Right ventricle myocardium inferior (tissue), 1 donor: ENCODE measurements at places on chromosomes 4 and X.

- no peak for DNase-seq
These were observed 77.7 kb downstream of the PDK3 start for GRCh38 chrX:24542756-24543155.

GRCh38 chrX:129659861-129660260, 5.1 kb upstream of the APLN start:
- DNase-seq: no peak

DNA sequence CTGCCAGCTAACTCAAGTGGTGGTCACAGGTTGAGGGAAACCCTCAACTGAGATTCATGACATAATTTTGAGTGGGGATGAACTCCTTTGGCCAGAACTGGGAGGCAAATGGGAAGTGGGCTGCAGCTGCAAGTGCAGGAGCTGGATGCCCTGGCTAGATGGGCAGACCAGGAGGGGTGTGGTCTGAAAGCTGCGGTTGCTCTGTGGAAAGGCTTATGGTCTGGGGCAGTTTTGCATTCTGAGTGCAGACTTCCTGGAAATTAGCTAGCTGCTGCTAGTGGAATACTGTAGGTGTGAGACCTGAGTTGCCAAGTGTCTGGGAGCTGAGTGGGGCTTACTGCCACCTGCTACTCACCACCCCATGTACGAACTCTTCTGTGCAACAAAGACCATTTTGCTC, 52.1 kb upstream of the NAP1L2 start:
- peak; percentile 28 for DNase-seq

DNA sequence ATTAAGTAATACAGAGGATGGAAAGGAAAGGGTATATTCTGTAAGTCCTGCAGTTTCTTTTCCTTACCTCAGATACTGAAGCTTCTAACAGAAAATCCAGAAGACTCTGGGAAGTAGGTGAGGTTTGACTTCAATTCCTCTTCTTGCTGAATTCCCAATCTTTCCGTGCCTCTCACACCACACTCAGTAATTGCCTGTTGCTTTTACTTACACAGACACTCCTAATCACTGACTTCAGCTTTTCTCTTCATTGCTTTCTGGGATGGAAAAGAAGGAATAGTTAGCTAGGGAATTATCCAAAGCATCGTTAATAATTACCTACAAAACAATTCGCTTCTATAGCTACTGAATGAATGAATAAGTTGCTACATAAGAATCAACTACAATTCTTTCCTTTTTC, 163.6 kb downstream of the FBXO8 start:
- no peak for DNase-seq

DNA sequence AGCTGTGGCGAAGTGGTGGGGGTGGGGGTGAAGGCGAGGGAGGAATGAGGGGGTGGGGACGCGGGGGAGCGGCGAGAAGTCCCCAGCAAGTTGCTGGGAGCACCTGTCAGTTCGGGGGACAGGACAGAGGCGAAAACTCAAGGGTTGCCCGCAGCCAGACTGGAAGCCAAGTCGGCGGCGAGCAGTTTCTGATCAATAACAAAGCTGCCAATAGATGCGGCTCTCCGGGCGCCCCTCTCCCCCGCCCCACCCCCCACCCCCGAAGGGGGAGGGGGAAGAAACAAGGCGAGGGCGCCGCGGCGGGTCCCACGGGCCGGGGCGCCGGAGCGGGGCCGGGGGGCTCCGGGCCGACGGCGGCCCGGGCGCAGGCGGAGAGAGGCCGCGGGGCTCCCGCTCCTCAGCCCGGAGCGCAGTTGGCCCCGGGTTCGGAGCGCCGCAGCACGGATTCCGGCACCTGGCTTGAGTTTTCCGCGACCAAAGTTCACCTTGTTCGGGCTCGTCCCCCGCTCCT, 379 bp downstream of the PDGFC start:
- no peak for DNase-seq

DNA sequence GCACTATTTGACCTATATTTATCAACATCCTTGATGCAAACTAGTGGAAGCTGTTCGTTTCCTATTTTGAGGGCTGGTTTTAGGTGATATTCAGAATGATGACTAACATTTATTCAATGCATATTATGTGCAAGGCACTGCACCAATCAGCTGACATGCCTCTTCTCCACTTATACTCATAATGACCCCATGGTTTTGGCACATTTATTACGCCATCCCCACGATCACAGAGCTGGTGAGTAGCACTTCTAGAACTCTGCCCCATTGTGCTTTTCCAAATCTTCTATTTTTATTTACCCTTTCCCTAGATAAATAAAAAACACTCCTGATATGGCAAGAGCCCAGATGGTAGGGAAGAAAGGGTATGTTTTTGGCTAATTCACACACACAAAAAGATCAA, 13.1 kb downstream of the SCML1 start:
- DNase-seq: no peak

DNA sequence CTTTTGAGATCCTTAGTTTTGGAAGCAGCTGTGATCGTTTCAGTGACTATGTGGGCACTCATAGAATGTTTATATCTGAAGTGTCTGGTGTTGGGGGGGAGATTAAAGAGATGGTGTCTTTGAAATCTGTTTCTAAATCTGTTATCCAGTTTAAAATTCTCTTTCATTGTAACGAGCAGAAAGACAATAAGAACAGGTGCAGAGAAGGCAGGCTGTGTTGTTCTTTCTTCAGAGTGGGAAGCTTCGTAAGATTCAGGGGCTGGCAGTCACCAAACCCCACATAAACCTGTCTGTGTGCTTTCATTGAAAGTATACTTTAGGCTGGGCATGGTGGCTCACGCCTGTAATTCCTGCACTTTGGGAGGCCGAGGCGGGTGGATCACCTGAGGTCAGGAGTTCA, 16.3 kb upstream of the DHRSX start:
- no peak for DNase-seq

DNA sequence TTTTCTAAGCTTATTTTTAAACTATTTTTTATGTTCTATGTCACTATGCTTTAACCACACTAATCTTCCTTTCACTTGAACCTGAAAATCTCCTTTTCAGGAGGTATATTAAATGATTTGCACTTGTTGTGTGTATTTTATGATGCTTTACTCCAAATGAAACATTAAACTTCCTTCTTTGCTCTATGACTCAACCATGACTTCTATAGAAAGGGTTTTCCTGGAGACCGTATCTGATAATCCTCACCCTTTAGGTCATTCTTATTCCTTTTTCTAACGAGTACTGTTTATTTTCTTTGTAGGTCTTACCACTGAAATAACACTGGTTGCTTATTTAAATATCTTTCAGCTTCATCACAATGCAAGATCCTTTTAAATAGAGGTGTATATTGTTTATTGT, 1163.2 kb downstream of the PCDH18 start:
- no peak for DNase-seq

DNA sequence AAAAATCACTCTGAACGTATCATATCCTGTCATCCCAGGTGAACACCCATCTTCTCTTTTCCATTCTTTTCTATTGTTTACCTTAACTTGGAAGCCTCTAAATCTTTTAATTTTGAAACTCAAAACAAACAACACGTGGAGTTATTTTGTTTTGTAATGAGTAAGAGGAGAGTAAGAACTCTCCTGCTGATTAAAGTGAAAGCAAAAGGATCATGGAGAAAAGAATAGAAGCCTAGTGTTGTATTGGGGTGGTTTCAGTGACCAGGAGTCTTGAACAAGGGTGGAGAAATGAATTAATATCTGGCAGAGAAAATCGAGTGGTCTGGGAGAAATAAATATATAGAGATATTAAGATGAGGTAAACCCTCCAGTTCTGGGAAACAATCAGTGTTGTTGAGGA, 237.4 kb upstream of the UGT8 start:
- DNase-seq: no peak

- no peak for DNase-seq
These were observed 195.0 kb upstream of the S100G start for GRCh38 chrX:16454926-16455325.

DNA sequence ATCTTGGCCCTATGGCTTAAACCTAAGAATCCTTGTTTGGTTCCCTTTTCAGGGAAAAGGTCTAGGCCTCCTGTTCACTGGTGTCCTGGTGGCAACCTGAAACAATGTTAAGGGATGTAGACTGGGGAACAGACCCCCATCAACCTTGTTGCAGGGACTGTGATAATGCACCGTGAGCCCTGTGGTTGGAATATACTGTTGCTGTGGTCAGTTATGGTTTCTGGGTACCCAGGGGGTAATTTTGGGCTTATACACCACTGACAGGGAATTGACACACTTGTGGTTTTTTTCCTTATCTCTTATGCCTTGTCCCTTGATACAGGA, 64.0 kb upstream of the WDR1 start:
- no peak for DNase-seq

- DNase-seq: no peak
These were observed 19.6 kb downstream of the SPANXA2 start for GRCh38 chrX:141609111-141609510.
